ENCODE measurements at places on chromosomes 7 and 10.
A peak's percentile ranks its signal among the peaks of the same experiment; 100 is the strongest.

DNA sequence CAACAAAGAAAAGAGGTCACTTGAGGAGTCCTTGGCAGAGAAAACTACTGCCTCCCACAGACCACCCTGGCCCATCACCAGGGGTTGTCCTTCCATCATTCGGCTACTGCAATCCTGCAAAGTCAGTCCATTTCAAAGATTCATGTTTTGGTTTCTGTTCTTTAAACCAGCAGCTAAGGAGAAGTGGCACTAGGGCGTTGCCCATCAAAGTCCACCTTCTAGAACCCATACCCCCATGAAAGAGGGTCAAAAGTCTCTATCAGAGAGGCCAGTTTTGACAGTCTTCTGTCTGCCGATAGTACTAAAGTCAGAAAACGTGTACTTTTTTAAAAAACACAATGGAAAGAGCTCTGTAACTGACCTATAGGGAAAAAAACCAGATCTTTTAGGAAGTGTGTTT lies 14.4 kb downstream of the CCDC6 start:
- DNase-seq = no peak

GRCh38 chr7:116776610-116777289 lies 85.6 kb upstream of the CAPZA2 start:
- DNase-seq = peak; percentile 13

GRCh38 chr10:102718220-102718619 lies 3.8 kb downstream of the SFXN2 start:
- DNase-seq = no peak

- no peak for DNase-seq
Measured at GRCh38 chr10:30491204-30491915, 57.4 kb downstream of the MAP3K8 start.

GRCh38 chr7:20738518-20739481 lies 47.9 kb downstream of the SP8 start:
- DNase-seq = no peak
